ENCODE measurements at places on chromosomes 11 and 22.
A peak's percentile ranks its signal among the peaks of the same experiment; 100 is the strongest.

DNA sequence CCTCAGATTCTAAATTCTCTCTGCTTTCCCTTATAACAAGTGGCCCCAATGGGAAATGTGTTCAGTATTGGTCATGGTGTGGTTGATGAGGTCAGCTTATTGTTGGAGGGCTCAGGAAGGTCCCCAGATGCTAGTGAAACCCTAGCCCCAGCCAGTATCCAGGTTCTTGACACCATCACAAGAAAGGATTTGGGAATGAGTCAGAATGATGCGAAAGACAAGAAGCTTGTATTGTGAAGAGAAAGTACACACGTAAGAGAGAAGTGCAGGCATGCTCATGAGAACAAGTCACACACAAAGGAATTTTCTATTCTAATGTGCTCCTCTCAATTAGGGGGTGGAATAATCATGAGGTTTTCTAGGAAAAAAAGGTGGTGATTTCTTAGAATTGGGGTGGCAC, 34.9 kb upstream of the TRPC6 start:
- DNase-seq = no peak

DNA sequence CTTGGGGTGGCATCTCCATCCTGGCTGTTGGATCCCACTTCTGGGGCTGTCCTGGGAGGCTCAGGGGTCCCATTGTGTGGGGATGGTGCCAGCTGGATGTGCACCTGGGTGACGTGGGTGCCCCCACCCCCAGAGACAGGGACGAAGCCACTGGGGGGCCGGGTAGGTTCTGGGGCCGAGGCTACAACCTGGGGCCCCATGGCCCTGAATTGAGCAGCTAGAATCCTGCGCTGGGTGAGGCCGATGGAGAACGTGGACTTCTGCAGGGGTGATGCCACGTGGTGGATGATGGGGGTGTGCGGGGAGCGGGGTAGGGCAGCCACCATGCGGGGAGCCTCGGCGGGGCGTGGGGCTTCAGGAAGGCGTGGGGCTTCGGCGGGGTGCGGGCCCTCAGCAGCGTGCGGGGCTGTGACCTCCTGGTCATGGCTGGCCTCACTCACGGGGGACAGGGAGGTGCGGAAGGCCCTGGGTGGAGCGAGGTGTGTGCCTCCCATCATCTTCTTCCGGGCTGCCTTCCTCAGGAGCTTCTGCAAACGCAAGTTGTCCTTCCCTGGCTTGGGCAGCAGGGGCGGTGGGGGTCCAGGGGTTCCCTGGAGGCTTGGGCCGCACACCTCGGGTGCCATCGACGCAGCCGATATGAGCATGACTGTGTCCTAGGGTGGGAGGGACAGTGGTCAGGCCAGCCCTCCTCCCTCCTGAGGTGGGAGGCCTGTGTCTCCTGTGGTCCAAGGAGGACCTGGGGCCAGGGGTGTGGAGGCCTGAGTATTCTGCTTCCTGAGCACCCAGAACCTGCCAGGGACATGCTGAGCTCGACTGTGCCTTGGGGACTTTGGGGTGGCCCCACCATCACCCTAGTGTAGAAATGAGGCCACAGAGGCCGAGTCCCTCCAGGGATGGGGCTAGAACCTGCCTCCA, 1.5 kb downstream of the PRR33 start:
- DNase-seq = no peak

DNA sequence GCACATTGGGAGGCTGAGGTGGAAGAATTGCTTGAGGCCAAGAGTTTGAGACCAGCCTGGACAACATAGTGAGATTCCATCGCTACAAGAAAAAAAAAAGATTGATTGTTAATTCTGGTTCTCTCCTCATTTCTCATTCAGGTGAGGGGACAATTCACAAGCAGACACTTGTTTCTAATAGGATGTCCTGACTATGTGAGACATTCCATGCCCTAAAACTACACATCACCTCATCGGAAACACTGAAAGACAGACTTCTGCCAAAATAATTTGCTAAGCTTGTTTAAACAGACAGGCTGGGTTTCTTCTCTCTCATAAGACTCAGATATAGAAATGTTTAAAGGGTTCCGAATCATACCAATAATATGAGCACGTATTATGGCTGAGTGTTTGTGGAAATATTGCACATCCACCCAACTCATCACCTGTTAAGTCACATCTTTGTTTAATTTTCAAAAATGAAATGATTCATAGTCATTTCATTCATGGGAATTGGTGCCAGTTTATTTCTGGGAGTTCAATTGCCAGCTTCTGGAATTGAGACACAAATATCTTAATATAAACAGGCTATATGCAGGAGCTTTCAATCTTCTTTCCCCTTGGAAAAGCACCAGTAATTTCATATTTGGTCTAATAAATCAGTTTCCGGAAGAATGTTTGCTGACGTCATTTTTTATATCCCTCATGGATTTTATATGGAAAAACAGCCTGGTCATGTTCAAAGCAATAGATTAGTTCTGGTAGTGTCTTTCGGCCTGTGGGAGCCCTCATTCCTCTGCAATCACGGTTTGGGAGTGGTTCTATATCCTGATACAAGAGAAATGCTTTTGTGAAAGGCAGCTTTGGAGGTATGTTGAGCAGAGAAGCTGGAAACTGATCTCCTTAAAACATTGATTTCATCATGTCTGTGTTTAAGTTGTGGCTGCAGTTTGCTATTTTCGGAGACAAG, 87.0 kb downstream of the BDNF start:
- DNase-seq = no peak

DNA sequence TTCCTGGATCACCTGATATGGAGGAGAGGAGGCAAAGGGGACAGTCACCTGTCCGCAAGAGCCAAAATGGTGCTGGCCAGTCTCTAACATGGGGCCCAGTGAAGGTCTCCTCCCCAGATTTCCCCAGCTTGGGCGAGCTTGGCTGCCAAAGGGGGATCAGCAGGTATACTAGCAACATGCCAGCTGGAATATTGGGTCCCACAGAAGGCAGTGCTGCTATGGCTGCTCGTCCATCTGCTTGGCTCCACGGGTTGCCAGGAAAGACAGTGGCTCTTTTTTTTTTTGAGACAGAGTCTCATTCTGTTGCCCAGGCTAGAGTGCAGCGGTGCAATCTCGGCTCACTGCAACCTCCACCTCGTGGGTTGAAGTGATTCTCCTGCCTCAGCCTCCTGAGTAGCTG, 12.7 kb upstream of the KAT5 start:
- peak; percentile 73 for DNase-seq

GRCh38 chr11:75823415-75823814, 8.4 kb downstream of the UVRAG start:
- DNase-seq = no peak
